ENCODE measurements at places on chromosomes 2 and 18.

DNA sequence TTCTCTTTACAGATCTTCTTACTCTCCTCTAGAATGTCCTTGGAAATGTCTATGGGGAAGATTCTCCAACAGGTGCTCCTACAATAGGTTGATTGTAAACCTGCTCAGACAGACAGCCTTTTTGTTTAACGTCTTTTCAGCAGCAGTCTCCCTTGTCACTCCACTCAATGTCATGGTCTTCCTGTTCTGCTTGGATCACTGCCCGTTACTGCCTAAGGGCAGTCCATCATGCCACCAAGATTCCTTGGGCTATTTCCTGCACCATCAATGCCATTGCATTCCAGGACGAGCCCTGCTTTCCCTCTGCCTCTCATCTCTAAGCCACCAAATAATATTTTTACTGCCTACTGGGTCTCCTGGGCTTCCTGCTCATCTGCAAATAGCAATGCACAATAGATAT is 97.4 kb upstream of the GALNT5 start:
- no peak for DNase-seq

DNA sequence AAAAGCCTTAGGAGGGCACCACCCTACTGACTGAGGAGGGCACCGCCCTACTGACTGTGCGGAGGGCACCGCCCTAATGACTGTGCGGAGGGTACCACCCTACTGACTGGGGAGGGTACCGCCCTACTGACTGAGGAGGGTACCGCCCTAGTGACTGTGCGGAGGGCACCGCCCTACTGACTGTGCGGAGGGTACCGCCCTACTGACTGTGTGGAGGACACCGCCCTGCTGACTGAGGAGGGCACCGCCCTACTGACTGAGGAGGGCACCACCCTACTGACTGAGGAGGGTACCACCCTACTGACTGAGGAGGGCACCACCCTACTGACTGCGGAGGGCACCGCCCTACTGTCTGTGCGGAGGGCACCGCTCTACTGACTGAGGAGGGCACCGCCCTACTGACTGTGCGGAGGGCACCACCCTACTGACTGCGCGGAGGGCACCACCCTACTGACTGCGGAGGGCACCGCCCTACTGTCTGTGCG is 150.2 kb upstream of the NFATC1 start:
- DNase-seq: no peak

GRCh38 chr2:234491897-234492296 is 5.0 kb downstream of the ARL4C start:
- DNase-seq: no peak

GRCh38 chr2:68717305-68717661 is 17.3 kb upstream of the ARHGAP25 start:
- no peak for DNase-seq

- no peak for DNase-seq
Observed at GRCh38 chr2:136008205-136008865, 22.9 kb upstream of the DARS1 start.

DNA sequence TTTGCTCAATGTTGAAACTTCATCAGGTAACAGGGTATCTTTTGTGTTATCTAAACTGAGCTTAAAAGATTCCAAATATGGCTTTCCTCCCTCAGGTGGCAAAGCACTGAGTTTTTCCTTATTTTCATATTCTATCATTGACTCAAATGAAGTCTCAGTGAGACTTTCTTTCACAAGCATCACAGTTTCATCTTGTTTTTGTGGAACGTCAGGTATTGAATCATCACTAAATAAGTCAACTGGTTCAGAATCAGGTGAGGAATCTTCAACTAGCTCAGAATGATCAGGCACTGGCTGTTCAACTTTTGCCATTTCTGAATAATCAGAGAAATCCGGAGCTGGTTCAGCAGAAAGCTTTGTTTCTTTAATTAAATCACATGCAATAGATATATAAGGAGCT is 24.6 kb downstream of the RTN4 start:
- no peak for DNase-seq

GRCh38 chr18:56196495-56197225 is 441.7 kb downstream of the TXNL1 start:
- DNase-seq: no peak

GRCh38 chr2:120001471-120001870 is 11.4 kb upstream of the EPB41L5 start:
- DNase-seq: no peak

- DNase-seq: no peak
Observed at GRCh38 chr2:220120041-220120440, 492.6 kb downstream of the SLC4A3 start.

DNA sequence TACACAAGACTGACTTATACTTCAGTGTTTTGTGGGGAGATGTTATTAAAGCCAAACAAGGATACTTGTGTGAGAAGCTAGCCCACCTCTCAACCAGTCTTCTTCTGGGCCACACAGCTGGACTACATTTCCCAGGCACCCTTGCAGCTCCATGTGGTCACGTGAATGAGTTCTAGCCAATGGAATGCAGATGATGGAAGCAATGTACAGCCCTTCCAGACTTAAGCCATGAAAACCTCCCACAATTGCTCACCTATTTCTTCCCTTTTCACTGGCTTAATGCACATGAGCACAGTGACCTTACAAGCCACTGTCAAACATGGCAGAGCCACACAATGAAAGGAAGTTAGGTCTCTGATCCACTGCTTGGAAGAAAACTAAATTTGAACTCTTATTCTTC is 20.4 kb upstream of the FEZ2 start:
- no peak for DNase-seq

Measured in posterior cingulate gyrus (tissue), 11 donors.